Hematopoietic multipotent progenitor cell (in vitro differentiated cells): ENCODE measurements at places on chromosomes 12 and 14. TPM values are rescaled to one million over a fixed set of nuclear protein-coding genes. Genes with fewer than 3 reads are reported as not detected.
A peak's percentile ranks its signal among the peaks of the same experiment; 100 is the strongest.

Gene POTEG
- total RNA-seq = not detected

DNA sequence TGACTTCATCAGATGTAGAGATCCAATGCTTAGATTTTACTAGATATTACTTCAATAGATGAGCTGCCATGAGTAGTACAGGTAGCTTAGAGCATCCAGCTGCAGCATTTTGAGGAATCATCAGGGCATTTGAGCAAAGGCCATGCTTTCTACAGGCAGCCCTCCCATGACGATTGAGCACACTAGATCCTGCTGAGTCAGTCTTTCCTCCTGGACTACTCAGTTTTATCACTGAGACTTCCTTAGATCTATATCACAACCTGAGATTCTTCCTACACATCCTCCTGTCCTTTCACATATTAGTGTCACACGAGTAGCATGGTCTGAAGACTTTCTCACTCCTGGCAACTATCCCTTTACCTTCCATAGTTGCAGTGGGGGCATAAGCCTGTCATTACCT, 1401.8 kb downstream of the FSCB start:
- no peak for DNase-seq

Gene TTC9
- total RNA-seq = 5.1 TPM

Gene CLEC4C
- under 0.01 TPM for total RNA-seq

Gene FOXG1
- not detected for total RNA-seq

- no peak for DNase-seq
Measured at GRCh38 chr14:104546591-104547309, 32.8 kb upstream of the C14orf180 start.

- DNase-seq = no peak
Measured at GRCh38 chr14:69713993-69714679, 52.8 kb upstream of the SRSF5 start.

DNA sequence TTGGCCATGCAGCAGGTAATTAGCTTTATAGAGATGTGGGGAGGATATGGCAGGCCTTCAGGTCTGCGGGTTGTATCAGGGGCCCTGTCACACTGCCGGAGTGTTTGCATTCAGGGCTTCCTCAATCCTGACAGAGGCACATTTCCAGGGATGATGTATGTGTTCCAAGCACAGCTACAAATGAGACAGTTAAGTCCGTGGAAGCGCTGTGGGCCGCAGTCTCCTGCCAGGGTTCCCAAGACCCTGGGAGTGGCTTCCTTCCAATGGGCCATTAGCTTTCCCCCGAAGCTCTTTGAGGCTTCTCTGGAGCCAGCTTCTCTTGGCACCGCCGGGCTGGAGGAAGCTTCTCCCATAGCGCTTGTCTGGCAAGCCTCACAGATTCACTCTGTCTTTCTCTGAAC, 1524.7 kb upstream of the TMEM132C start:
- no peak for DNase-seq

GRCh38 chr12:122454739-122455138, 32.3 kb upstream of the CLIP1 start:
- DNase-seq = no peak

Gene LYZ
- 55.5 TPM for total RNA-seq

Gene ADAM20
- 0.54 TPM for total RNA-seq

Gene AJUBA
- 1.9 TPM for total RNA-seq

GRCh38 chr12:69500631-69501030, 30.4 kb downstream of the FRS2 start:
- DNase-seq = no peak

Gene CKAP4
- total RNA-seq = 2.4 TPM

DNA sequence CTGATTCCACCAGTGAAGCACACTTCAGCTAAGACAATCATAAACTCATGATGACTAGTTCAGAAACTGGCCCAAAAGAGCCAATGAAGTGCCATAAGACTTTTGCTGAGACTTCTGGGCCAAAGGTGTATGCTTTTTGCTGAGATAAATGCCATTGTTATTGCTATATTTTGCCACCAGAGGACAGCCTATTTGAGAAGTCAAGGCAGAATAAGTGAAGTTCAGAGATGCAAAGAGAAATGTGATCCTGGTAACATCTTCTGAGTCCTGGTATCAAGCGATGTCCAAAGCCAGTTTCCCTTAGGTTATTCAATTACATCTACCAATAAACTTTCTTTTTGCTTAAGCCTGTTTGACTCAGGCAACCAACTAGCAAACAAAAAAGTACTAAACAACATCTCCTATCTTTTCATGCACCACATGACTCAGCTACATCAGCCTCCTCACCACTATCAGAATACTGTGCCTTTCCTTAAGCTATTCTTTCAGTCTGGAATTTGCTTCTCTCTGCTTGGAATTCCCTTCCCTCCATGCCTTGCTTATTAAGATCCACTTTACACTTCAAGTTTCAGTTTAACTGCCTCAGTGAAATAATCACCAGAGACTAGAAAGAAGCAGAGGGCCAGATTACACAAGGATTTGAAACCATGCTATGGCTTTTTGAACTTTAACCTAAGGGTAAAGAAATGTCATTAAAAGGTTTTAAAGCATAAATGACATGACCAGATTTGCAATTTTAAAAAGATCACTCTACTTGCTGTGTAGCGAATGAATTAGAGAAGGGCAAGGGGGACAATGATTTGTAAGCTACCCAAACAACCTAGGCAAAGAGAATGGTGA, 14.0 kb downstream of the CRY1 start:
- DNase-seq = peak; percentile 13

DNA sequence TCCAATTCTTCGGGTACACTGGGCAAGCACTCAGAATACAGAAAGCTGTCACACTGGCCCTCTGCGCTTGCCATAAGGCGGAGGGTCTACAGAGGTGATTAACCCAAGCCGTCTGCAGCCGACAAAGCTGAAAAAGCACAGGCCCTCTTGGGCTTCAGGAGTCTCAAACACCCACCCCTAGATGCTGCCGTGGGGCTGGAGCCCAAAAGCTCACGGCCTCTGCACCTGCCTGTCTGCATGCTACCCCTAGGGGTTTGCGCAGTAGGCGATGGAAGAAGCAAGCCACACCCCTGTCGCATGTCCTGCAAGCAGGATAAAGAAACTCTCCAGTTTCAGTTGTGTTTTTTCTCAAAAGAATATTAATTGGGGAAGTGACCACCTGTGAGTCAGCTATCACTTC, 118.8 kb upstream of the PLEKHA5 start:
- DNase-seq = no peak
